ENCODE measurements at places on chromosomes 3 and 15. TPM values are rescaled to one million over a fixed set of nuclear protein-coding genes. Genes with fewer than 3 reads are reported as not detected.

Gene SPINK8
- total RNA-seq, result not detected

Gene AQR
- total RNA-seq, result 52.7 TPM

Gene SPTSSB
- 1.0 TPM for total RNA-seq

Gene NMNAT3
- 5.8 TPM for total RNA-seq

Gene AADACL2
- total RNA-seq, result not detected

Gene CCRL2
- 1.3 TPM for total RNA-seq

Gene ARPC4
- total RNA-seq, result 168 TPM

Gene GPR149
- not detected for total RNA-seq

Gene CADPS
- total RNA-seq, result not detected

Gene TF
- total RNA-seq, result not detected

Measured in uterus (tissue), 4 donors.